ENCODE measurements at places on chromosomes 7 and 10. TPM values are rescaled to one million over a fixed set of nuclear protein-coding genes. Genes with fewer than 3 reads are reported as not detected.

- no peak for ATAC-seq
These were observed 62.9 kb downstream of the CELF2 start for GRCh38 chr10:11080564-11080984.

- peak; percentile 68 for ATAC-seq
These were observed 5.5 kb upstream of the H2AZ2 start for GRCh38 chr7:44853391-44853790.

DNA sequence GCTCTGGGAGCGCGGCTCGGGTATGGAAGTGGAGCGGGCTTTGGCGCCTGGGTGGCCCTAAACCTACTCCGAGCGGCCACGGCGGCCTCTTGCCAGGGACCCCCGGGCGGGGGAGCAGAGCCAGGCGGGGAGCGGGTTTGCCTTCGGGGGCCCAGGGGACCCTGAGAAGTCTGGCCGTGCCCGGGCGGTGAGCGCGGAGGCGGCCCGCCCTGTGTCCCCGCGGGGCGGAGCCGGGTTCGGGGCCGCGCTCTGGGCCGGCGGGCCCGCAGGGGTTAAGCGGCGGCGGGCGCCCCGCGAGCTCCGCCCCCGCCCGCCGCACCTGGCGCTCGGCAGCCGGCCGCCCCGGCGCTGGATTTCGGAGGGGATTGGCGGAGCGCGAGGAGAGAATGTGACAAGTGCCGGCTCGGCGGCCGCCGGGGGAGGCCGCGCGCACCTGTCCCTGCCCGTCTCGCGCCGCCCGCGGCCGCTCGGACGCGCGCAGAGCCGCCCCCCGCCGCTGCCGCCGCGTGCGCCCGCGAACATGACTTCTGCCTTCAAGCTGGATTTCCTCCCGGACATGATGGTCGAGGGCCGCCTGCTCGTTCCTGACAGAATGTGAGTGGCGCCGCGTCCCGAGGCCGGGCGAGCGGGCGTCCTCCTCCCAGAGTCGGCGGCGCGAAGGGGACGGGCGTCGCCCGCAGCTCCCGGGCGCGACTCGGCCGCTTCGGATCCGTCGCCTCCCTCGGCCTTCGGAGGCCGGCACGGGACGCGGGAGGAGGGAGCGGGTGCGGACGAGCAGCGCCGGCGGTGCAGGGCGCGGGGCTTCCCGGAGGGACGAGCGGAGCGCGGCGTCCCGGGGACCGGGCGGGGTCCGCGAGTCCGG, at the start of gene CELF2:
Gene CELF2 (plus strand): TSS at position 303 of the 862 bp plus-strand sequence. CDS start 218 bp downstream, at position 521.
- ATAC-seq: peak; percentile 70

DNA sequence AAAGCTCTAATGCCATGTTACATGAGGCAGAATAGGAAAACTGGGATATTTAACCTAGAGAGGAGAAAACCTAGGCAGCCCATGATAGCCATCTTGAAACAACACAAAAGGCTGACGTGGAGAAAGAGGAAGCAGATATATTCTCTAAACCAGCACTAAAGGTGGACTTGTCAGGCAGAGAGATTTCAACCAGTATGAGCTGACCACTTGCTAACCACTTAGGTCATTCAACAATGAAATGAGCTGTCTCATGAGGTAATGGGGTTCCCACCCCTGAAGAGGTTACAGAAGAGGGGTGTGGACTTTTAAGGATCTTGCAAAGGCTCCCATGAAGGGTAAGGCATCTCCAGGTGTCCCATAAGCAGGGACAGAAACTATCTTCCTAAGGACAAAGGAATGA, 26.8 kb upstream of the EGR2 start:
- no peak for ATAC-seq

DNA sequence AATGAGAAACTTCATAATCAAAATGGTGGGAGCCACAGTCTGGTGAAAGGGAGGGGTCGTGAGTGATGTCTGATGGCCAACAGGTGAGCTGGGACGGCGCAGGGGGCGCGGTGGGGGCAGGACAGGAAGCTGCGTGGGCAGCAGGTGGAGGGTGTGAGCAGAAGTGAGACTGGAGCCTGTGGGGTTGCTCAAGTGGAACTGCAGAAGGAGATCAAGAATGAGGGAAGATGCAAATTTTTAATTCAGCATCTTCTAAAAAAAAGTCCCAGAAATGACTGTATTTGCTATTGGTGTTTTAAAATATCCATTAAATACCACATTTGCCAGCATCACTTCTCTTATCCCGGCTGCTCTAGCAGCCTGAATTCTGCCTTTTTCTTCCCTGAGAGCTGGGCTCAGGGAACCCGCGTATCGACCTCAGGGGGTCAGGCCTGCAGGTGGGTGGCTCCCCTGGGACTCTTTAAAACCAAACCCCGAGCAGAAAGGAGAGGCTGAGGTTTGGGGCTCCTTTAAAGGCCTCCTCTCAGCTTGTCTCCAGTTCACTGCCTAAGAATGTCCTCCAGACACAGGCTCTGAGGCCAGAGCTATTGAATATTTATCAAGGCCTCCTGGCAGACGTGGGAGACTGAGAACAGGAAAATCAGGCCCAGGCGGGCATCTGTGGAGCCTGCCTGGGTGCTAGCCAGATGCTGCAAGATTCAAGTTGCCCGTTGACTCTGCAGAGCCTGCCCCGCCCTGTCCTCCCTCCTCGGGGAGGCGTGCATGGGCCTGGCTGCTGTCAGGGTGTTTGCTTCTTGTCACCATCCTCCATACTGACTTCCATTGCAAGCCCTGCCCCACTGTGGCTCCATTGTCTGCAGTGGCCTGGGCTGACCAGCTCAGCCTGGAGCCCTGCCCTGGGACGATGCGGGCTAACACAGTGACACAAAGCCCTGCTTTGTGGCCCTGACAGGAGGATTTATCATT, 53.9 kb downstream of the SYPL1 start:
- ATAC-seq: peak; percentile 87

GRCh38 chr7:85074-85882, 107.1 kb upstream of the FAM20C start:
- ATAC-seq: no peak

- ATAC-seq: no peak
These were observed 28.3 kb downstream of the FZD1 start for GRCh38 chr7:91292506-91292905.

DNA sequence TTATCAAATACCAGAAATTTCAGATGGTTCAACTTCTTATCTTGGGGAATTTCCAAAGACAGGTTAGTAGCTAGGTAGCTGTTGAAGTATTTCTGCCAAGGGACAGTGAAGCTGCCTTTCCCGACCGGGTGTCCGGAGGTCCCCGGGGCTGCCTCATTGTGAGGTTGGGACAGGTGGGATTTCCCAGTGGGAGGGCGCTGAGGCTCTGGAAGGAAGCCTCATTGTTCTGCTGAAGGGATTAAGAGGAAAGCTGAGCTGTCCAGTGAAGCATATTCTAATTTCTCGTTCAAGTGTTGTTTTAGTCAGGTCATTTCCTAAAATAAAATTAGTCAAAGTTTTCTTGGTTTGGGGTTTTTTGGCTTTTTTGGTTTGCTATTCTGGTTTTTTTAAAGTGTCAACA, 244.2 kb downstream of the MGMT start:
- ATAC-seq: no peak

DNA sequence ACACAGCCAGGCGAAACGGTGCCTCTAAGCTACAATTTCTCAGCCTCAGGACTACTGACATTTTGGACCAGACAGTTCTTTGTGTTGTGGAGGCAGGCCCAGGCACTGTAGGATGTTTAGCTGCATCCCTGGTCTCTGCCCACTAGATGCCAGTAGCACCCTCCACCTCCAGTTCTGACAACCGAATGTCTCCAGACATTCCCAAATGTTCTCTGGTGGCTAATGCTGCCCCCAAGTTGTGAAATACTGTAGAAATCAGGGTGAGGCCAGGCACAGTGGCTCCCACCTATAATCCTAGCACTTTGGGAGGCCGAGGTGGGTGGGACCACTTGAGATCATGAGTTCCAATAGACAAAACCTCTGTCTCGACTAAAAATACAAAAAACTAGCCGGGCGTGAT, 18.2 kb downstream of the HNRNPF start:
- peak; percentile 56 for ATAC-seq

GRCh38 chr7:76514926-76515771, 4.8 kb downstream of the UPK3B start:
- ATAC-seq: no peak

DNA sequence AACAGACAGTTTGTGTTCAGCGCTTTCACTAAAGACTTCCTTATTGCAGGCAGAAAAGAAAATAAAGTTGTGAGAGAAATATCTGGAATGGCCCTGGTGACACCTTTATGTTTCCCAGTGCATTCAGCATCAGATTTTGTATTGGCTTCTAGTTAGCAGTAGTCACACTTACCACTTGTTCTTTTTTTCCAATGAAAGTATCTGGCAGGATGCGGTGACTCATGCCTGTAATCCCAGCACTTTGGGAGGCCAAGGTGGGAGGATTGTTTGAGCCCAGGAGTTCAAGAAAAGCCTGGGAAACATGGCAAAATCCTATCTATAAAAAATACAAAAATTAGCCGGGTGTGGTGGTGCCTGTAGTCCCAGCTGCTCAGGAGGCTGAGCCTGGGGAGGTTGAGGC, 649.6 kb downstream of the LRMDA start:
- ATAC-seq: no peak

MMP21 gene
- total RNA-seq: 0.08 TPM

DCLRE1C gene
- 17.5 TPM for total RNA-seq

CLDN4 gene
- 149 TPM for total RNA-seq

RAMP3 gene
- total RNA-seq: 7.8 TPM

Measured in esophagus mucosa (tissue), 1 donor.